ENCODE measurements at places on chromosomes 4 and X.

GRCh38 chr4:145183023-145183422, 2.6 kb upstream of the OTUD4 start:
- no peak for DNase-seq

DNA sequence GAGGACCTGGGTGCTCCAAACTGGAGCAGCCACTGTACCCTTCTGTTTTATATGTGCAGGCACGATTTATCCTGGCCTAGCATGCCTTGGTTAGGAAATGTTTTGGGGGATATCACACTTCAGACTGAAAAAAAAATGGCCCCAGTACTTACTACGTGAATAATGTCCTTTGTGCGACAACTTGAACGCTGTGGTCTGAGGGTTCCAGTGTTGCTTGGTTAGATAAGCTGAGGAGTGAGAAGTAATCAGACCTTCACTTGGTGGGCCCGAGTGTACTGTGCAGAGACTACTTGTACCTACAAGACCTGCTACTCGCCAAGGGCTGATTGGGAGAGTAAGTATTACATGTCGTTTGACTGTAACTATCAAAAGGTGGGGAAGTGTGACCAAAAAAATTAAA, 678 bp downstream of the DNAAF6 start:
- no peak for DNase-seq

DNA sequence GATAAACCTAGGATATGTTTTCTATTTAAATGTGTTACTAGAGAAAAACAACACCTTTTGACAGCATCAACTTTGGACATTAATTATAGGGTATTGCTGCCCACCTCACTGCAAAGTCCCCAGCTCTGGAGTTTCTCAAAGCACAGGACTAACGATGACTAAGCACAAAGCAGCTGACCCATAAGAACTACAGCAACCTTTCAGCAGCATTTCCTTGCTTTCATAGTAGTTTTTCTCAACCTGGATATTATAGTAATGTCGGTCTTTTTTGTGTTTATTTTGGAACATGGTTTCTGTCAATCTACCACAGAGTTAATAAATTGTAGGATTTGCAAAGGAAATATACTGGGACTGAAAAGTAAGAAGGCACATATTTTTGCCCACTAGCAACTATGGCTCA, 21.5 kb downstream of the HHIP start:
- no peak for DNase-seq

DNA sequence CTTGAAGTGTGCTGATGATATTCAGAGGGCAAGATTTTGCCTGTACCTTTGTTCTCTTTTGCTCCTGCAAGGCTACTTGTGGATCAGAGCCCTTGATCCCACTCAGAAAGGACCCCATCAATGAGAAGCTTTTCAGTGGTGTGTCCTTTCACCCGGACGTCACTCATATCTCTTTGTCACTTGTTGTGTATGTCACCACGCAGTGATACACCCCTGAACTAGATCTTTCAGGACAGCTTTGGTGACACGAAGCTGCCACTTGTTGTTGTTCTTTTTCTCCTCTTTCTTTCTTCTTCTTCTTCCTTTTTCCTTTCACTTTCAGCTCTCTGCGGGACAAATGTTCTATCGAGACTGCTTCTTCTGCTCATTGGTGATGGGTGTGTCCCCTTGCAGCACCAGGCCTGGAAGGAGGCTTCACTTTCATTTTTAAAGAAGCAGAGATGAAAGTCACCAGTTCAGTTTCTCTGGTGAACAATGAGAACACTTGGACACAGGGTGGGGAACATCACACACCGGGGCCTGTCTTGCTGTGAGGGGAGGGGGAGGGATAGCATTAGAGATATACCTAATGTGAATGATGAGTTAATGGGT, 83.6 kb downstream of the NBDY start:
- no peak for DNase-seq

DNA sequence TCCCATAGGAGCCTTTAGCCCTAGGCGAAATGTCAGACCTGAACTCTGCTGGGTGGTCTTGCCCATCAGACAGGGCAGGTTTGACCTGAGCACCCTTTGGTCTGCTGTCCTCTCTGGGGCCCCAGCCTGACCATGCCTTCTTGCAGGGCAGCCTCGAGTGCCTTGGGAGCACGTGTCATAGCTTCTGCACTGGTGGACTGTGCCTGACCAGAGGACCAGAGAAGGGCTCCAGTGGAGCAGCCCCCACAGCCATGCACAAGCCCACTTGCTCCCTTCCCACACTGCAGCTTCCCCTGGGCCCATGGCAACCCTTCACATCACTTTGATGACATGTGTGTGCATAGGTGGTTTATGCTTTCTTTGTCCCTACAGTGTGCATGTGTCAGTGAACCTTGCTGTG, 394.0 kb downstream of the TEX13C start:
- no peak for DNase-seq

DNA sequence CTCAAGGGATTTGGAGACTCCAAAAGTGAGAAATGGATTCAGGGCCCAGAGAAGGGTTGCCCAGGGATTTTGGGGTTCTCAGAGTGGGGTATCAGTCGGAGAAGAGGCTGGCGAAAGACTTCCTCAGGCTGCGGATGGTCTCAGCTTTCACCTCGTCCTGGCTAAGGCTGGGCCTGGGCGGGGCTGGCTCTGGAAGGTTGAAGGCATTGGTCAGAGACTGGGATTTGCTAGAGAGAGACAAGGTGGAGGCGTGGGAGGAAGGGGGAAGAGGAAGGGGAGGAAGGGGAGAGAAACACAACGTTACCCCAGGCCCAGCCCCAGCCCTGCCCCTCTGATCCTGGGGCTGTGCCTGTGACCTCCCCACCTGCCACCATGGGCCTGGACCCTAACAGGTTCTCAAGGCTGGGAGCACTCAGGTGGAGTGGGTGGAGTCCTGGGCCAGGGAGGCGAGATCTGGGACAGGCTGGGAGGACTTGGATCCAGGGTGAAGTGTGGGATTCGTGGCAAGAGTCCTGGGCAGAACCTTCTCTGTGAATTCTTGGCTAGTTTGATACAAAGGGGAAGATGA, 9.4 kb upstream of the TIMP1 start:
- no peak for DNase-seq

- DNase-seq = no peak
Observed at GRCh38 chrX:55135171-55135570, 46.4 kb downstream of the PAGE2 start.

- DNase-seq = no peak
Observed at GRCh38 chr4:787561-787981, 38.4 kb downstream of the CPLX1 start.

- DNase-seq = no peak
Observed at GRCh38 chrX:119880076-119880475, 8.4 kb downstream of the NDUFA1 start.

- no peak for DNase-seq
Observed at GRCh38 chr4:107034091-107034995, 1.8 kb downstream of the DKK2 start.

- DNase-seq = no peak
Observed at GRCh38 chrX:51047950-51048349, 137.4 kb downstream of the BMP15 start.

DNA sequence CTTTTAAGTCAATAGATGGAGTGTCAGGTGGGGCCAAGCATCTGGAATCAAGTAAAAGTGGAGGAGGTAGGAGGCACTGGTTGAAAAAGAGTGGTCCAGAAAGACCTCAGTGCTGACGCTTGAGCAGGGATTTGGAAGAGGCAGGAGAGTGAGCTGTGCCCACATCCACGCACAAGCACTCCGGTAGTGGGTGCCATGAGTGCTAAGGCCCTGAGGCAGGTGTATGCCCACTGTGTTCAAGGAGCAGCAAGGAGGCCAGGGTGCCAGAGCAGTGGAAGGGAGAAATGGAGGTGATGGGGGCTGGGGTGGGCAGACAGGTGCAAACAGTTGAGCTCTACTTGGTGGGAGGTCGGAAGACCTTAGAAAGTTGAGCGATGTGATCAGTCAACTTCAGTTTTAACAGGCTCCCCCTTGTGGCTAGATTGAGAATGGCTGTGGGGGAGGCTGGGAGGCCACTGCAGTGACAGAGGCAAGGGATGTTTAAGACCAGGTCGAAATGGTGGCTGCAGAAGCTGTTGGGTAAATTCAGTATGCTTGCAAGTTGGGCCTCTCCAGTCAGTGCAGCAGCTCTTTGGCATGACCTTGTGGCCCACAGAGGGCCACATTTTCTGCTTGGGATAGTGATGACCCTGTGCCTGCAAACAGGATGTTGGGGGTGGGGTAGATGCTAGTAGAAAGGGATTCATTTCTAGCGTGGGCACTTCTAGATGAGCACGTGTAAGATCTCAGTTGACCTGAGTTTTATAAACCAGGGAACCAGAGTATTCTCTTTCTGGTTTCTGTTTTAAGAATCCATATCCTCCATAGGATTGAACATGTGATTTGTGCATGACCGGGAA, 12.7 kb downstream of the TKTL1 start:
- DNase-seq = no peak

- DNase-seq = no peak
Observed at GRCh38 chr4:149752729-149753128, 62.9 kb downstream of the IQCM start.

- no peak for DNase-seq
Observed at GRCh38 chr4:180426938-180427337, 1816.3 kb upstream of the TENM3 start.

DNA sequence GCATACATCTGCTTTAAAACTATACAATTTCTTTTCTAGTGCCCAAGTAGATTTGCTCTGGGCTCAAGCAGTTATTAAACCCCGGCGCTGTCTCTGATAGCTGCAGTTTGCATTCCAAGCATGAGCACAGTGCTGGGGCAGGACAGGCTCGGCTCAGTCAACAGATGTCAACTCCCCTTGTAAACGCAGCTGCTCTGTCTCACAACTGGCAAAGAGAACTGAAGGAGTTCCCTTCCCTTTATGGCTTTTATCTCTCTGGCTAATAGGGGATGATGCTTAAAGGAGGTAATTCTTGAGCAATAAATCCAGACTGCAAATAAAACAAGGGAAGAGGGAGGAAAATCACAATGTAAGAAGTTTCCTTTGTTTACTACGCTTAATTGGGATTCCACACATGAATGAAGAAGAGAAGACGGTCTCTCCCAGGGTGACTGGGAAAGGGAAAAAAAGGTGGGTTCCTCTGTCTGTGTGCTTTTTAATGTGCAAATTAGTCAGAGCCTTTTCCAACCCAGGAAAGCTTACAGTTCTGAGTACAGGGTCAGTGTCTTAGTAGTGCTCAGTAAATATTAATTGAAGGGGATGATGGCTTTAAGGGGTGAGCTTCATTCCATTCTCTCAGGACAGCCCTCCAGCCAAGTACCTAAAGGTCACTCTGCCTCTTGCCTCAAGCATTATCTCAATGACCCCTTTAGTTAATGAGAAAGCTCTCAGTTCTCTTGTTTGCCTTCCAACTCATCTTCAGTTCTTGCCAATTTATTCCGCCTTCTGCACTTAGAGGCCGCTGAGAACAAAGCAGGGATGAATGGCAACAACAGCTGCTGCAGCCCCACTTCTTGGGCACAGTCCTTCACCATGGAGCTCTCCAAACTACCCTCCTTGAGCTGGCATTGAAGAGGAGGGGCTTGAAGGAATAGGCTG, 155.7 kb upstream of the JADE1 start:
- no peak for DNase-seq

- no peak for DNase-seq
Observed at GRCh38 chr4:40594261-40595178, 35.1 kb downstream of the RBM47 start.

- DNase-seq = no peak
Observed at GRCh38 chr4:5012958-5013357, 6.3 kb downstream of the CYTL1 start.

GRCh38 chr4:169604131-169604900, 8.1 kb downstream of the NEK1 start:
- DNase-seq = no peak

DNA sequence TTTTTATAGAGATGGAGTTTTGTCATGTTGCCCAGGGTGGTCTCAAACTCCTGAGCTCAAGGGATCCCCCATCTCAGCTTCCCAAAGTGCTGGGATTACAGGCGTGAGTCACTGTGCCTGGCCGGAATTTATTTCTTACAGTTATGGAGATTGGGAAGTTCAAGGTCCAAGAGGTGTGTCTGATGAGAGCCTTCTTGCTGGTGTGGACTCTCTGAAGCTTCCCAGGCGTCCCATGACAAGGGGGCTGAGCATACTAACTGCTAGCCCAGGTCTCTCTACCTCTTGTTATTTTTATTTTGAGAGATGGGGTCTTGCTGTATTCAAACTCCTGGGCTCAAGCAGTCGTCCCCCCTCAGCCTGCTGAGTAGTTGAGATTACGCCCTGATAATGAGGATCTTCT, 2.9 kb upstream of the NSD2 start:
- no peak for DNase-seq

- no peak for DNase-seq
Observed at GRCh38 chr4:63105839-63106238, 1303.4 kb downstream of the TECRL start.

DNA sequence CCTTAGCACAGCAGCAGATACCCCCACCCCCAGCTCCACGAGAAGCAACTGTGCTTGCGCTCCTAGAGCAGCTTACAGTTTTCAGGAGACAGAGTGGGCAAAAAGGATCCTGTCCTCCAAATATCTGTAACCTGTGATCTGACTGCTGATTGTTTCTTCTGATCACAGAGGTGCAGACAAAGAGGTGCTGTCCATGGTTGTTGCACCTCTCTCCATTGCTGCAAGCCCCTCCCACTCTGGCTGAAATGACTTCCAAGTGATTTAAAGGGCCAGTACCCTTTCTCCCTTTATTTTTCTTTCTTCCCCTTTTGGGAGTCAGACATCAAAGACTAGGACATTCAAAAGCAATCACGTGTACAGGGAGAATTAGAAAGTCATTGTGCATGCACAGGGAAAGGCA, 205.3 kb upstream of the GEMIN8 start:
- no peak for DNase-seq

DNA sequence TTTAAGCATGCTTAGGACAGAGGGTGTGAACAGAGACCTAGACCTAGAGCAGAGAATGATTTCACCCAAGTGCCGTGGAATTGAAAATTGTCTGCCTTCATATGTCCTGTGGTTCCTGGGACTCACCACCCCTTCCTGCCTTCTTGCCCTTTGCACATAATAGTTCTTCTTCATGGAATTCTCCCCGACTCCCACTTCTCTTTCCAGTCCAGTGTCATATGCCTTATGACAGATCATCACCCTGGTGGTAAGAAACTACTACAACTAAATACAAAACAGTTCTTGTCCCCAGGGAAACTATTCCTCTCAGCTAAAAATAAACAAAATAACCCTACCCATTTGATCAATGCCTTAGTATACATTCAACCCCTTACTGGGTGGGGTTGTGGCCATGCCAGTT, 43.3 kb downstream of the BMPR1B start:
- no peak for DNase-seq

- DNase-seq = no peak
Observed at GRCh38 chr4:108144451-108144850, 24.3 kb downstream of the LEF1 start.

DNA sequence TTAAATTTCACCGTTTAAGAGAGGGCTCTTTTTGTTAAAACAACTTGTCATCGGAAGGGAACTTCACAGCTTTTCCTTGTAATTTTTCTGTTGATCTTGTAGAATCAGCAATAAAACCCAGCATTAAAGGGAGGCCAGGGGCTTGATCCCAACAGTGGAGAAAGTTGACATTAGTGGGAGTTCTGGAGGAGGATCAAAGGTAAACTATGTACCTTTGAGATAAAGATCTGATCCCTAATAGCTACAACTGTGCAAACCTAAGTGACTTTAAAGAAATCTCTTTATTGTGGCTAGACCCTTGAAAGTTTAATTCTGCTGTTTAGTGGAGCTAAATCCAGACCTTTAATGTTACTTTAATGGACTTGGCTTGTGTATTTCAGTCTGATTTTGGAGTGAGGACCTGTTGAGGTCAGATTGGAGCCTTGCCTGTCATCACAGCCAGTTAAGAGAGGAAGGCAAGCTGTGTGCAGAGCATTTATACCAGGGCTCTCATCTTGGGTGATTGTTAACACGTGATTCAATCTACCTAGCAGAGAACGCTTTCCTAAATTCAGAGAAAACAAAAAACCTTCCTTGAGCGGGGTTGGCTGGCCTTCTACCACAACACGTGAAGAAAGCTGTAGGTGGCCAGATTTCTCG, 1.7 kb downstream of the DOCK11 start:
- no peak for DNase-seq
